ENCODE measurements at places on chromosomes 12 and 14.

DNA sequence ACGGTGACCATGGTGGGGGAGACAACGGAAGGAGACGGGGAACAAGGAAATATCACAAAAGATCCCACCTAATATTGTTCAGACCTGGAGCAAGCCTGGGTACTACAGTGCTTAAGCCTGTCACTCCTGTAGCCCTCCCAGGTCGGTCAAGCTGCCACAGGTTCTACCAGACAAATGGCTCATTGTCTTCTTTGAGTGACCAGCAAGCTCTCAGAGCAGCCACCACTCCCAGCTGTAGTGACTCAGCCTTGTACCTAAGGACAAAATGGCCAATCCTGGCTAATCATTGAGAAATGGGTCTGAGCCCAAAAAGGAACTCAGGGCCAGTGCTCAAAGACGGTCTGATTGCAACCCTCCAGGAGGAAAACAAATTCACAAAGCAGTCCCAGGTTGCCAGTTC is 238.4 kb upstream of the NOS1 start:
- no peak for DNase-seq

DNA sequence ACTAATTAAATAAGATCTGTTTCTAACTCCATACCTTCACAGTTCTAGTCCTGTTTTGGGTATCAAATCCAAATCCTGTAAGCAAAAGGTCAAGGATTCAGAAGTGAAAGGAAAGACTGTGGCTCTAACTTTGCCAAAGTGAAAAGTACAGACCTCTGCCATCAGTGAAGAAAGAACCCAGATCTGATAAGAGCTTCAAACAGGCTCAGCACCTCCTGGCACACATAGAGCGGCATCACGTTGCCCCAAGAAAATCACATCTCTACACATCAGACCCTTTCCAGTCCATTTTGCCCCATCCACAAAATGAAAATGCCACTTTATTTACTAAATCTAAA is 23.2 kb downstream of the CLIP1 start:
- no peak for DNase-seq

DNA sequence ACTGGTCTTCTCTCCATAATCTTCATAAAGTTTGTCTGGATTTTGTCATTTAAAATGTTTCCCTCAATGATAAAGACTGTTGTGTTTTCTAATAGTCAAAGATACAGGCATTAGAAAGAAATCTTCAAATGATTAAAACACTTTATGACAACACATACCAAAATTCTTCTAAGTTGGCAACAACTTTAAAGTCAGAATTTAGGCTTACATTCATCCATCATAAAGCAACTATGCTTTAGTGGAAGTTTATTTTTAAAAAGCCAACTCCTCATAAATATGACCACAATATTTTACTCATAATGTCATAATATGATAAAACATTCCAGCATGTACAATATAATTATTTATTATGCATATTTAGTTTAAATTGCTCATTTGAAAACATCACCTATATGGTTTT is 17.2 kb upstream of the CCER1 start:
- no peak for DNase-seq

- no peak for DNase-seq
Observed at GRCh38 chr12:57757771-57758170, 2.9 kb downstream of the MARCHF9 start.

DNA sequence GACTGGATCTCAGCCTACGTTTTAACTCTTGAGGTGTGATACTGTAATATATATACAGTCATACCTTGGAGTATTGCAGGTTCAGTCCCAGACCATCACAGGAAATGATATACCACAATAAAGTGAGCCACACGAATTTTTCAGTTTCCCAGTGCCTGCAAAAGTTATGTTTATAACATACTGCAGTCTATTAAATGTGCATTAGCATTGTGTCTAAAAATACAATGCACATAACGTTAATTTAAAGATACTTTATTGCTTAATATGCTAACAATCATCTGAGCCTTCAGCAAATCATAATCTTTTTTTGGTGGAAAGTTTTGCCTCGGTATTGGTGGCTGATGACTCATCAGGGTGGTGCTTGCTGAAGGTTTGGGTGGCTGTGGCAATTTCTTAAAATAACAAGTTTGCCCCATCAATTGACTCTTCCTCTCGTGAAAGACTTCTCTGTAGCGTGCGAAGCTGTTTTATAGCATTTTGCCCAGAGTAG is 18.9 kb downstream of the PYROXD1 start:
- peak; percentile 33 for DNase-seq

DNA sequence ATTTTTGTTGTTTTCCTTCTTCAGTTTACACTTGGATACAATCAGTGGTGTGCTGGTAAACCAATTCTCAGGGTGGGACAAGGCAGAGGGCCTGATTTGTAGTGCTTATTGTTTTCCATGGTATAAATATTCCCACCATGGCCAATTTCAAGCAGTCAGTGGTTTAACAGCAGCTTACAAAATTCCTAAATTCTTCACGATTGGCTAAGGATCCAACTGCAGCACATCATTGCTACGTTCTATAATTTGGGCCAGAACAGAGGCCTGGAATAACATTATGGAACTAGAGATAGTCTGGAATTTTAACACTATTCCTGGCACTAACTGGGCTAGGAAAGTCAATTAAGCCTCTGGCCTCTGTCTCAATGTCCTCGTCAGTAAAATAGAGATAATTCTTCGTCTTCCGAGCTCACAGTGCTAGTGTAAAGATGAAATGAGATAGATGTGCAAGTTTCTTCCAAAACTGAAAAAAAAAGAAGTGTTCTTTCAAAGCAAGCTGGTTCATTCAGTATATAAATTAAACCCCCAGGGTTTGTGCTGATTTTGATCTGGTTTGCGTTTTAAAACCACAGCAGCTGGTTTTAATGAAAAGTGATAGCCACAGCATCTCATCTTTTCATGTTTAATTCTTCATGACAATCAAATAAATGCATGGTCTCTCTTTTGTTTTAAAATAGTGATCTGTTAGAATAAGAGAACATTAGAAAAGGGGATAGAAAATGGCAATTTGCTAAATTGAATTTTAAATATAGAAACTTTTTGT is 104.1 kb downstream of the EPS8 start:
- no peak for DNase-seq

All from activated naive CD8-positive, alpha-beta T cell treated with anti-CD3 and anti-CD28 coated beads, Interleukin-2, amount 50 U/mL, for 24 hours (primary cell).